Bone marrow (tissue), 2 donors: ENCODE measurements at places on chromosomes 11 and 22.

GRCh38 chr11:34823639-34824038, 92.5 kb downstream of the APIP start:
- no peak for DNase-seq

DNA sequence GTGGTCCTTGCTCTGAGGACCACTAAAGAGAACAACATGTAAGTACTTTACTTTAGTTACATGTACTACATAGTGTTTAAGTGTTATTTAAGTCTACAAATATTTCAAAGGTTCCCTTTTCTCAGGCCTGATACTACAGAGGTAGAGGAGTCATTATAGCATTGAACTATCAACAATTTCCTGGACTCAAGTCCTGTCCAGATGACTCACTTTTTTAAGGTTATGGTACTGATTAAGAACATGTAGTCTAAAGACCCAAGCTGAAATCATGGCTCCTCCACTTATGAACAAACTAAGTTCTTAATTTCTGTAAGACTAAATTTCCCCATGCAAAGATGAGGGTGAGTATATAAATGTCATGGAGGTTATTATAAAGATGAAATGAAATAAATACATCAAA, 74.7 kb downstream of the NARS2 start:
- DNase-seq: no peak

DNA sequence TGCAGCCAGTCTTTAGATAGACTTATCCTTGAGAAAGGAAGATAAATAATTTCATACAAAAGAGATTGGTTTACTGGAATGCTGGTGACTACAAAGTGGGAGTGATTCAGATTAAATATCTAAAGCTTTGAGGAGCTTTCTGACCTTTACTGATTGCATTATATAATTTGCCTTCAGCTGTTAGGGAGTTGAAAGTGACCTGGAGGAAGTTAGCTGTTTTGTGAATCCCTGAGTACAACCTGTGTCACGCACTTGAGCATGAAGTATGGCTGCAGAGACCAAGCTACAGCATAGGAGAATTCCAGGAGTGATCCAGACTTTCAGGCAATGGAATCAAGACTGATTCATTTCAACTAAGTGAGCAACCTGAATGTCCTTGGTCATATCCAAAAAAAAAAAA, 1848.3 kb upstream of the RAG2 start:
- no peak for DNase-seq

GRCh38 chr22:23383491-23384361, 196.4 kb downstream of the IGLL1 start:
- no peak for DNase-seq

DNA sequence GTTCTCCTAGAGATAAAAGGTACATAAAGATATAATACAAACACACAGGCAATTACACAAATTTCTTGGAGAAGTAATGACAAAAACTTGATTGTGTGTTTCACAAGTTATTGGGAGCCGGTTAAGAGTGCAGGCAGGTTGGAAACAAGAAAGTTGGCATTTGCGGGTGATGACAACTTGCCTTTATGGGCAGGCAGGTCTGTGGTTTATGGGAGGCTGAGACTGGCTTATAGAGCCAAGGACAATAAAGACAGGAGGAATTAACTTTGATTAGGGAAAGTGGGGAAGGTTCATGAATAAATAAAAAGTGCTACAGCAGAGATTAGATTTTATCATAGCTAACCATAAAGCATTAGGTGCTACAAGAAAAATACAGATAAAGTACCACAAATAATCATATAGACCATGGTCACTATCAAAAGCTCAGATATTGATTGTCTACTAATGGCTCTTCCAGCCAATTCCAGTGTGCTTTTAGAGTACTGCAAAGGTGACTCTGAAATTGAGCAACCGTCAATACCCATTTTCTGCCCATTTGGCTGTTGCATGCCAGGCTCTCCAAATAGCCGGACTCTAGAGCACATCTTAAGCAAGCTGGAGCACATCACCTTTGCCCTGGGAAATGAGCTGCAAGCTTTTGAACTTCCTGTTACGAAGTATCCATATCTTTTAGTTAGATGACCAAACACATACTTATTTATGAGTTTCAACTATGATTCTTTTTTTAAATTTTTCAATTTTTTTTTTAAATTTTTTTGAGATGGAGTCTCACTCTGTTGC, 33.9 kb upstream of the GAB2 start:
- DNase-seq: no peak

DNA sequence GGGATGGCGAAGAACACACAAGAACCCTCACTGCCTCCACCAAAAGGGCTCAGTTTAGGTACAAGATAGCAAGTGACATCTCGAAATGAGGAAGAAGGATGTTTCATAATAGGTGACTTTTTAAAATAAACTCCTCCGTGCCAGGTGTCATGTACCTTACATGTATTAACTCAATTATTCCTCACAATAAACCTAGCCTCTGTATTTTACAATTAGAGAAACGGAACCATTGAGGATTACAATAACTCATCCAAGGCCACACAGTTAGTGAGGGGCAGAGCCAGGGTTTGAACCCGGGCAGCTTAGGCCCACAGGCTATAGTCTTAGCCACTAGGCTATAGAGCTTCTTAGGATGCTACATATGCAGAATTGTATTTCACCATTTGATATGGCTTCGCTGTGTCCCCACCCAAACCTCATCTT, 965 bp upstream of the PAMR1 start:
- DNase-seq: no peak

GRCh38 chr11:88297421-88297820, 40.1 kb downstream of the CTSC start:
- DNase-seq: no peak
